ENCODE measurements at places on chromosomes 2 and 18.
A peak's percentile ranks its signal among the peaks of the same experiment; 100 is the strongest.

DNA sequence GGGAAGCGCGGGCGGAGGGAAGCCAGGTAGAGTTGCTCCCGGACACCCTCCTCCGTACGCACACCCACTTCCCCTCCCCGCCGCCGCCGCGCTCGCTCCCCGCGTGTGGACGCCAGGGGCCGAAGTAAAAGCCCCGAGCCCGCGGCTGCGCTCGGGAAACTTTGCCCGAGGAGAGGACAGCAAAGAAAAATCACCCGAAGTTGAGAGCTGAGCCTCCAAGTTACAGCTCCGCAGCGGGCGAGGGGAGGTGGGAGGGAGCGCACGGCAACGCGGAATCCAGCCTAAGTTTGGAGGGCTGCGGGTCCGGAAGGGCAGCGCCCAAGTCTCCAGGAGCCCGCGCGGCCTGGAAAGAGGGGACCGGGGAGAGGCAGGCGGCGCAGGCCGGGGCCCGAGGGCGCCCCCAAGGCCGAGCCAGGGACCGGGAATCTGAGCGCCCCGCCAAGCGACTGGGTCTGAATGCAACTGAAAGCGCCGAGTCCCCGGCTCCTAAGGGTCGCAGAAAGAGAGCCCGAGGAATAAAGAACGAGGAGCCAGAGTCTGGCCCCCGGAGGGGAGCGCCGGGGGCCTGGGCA, 706 bp upstream of the BCL11A start:
- peak; percentile 37 for DNase-seq

- DNase-seq, result peak; percentile 33
Measured at GRCh38 chr18:22846088-22846683, 86.9 kb upstream of the RBBP8 start.

- no peak for DNase-seq
Measured at GRCh38 chr2:237765875-237766274, 32.7 kb upstream of the RBM44 start.

DNA sequence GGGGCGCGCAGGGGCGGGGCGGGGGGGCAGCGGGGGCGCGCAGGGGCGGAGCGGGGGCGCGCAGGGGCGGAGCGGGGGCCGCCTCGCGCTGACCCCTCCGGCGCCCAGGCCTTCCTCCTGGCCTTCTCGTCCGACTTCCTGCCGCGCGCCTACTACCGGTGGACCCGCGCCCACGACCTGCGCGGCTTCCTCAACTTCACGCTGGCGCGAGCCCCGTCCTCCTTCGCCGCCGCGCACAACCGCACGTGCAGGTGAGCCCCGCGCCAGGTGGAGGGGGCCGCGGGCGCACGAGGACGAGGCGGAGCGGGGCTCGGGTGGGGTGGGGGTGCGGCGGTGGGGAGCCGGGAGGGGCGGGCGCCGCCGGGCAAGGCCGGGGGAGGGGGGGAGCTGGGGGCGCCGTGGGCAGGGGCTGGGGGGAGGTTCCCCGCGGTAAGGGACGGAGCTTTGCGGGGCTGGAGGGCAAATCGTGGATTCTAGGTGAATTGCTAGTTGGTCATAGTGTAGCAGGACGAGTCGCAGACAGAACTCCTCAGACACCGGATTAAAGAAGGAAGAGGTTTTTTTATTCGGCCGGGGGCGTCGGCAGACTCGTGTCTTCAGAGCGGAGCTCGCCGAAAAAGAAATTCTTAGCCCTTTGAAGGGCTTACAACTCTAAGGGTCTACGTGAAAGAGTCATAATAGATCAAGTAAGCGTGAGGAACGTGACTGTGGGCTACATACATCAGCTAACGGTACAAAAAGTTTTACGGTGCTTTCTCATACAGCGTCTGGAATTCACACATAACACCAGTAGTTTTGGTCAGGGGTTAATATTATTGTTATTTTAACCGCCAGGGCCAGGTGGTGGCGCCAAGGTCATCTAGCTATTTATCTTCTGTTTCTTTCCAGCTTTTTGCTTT, 29.9 kb downstream of the ANO7 start:
- DNase-seq, result peak; percentile 16

DNA sequence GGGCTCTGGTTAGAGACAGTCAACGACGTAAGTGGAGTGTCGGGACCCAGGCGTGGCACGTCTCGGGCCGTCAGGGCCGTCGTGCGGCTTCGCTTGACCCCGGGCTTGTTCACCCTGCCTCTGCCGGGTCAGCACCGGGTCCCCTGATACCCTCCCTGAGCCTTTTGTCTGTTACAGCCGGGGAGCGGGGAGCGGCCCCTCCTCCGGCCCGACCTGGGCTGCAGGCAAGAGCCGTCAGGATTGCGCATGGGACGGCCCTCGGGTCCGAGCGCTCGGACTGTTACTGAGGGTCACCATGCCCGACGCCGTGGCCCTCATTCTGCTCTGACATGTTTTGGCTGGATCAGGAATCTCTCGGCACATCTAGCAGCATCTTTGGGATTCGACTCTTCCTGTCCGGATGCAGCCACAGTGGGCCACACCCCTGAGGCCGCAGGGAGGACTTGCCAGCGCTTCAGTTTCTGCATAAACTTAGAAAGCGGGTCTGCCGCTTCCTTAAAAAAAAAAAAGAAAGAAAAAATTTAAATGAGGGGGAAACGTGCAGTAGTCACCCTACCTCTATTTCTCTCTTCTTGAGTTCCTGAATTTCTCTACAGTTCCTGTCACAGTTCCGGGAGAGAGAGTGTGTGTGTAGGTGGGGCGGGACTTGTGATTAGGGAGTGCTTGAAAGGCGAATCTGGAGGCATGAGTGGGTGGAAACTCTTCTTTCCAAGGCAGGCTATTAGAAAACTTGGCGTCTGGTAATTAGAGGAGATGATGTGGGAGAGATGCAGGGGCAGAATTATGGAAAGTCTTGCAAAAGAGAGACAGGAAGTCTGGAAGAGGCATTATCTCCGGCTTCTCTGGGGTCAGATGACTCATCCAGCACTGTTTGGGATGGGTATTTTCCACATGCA, 909 bp downstream of the TMEM87B start:
- DNase-seq, result peak; percentile 94

All from iris pigment epithelial cell (primary cell).